CD4-positive, alpha-beta T cell (primary cell): ENCODE measurements at places on chromosomes 3 and 15.

DNA sequence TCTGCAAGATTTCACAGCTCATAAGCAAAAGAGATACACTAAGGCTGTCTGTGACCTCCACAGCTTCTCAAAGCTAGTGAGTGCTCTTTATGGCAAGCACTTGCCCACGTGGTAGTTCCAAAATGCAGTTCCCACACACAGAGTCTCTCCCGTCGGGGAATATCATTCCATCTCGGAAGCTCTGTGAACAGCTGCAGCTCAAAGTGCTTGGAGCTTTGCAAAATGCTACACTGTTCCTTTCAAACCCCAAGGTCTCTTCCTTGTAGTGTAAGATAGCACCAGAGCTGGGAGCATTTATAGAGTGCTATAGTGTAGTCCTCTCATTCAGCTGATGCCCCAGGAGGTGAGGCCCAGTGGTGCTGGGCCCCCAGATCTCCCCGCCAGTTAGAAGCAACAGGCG lies 36.1 kb downstream of the ST6GAL1 start:
- DNase-seq, result no peak

DNA sequence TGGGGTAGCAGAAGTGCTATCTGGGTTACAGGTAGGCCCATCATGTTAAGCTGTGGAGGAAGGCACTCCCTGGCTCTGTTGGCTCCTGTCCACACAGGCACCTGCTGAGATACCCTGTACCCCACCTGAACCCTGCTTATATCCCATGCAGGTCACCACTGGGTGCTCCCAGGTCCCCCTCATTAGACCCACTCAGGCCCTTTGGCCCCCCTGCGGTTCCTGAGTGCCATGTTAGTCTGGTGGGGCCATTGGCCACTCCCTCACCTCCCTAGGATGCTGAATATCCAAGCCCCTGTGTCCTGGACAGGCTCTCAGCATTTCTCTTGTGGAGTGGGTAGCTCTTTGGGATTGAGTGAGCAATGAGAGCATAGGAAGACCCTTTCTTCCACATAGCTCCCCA lies 128.2 kb downstream of the EPHB1 start:
- no peak for DNase-seq

DNA sequence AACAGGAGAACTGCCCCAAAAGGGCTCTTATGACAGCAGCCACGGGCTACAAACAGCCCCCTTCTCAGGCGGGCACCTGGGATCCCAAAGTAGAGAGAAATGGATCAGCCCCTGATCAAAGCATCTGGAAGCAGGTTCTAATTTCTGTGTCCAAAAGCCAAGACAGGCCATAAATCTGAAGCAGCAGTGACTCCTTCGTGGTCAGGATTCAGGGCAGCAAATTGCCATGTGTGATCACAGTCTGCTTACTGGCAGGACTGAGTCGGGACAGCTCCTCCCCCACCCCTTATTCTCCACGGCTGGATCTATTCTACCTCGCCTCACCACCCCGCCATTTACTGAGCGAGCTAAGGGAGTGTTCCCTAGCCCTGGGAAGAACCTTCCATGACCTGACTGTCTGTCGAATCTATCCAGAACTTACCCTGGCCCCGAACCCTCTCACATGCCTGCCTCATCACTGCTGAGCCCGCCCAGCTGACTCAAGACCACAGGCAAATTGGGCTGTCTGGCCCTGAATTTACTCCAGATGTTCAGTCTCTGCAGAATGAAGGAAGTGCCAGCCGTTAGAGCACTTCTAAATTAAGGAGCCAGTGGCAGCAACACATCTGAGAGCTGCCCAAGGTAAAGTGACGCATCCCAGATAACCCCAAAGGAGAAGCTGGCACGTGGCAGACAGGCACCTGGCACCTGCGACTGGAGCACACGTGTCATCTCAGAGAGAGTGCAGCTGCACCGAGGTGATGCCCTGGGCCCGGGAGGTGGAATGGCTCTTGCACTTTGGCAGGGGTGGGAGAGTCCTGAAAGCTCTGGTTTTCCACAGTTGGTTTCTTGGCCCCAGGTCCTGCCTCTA lies 1.3 kb downstream of the LRRC15 start:
- no peak for DNase-seq

GRCh38 chr3:167711439-167711838 lies 23.3 kb downstream of the PDCD10 start:
- DNase-seq, result no peak

DNA sequence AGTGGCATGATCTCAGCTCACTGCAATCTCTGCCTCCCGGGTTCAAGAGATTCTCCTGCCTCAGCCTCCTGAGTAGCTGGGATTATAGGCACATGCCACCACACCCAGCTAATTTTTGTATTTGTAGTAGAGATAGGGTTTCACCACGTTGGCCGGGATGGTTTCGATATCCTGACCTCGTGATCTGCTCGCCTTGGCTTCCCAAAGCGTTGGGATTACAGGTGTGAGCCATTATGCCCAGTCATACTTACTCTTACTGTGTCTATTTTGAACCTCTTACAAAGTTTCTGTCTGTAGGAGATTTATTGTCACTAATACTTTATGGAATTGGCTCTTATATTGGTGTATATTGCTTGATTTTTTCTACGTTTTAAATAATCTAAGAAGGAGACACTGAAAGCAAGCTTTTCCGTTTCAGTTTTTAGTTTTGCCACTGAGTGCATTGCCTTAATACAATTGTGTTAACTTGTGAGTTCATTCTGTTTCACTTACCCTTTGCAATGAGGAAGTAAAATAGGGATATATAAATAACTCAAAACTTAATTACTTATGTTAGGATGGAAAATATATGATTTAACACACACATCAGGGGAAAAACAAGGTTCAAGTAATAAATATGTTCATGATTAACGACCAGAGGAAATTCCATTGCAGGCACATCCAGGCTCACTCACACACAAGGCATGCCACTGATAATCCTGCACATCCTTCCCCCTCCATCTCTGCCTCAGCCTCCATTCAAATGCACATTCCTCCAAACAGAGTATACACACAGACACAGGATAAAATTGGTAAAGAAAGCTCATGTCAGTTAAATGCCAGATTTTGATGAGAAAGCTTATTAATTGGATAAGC lies 279.3 kb upstream of the RASGRP1 start:
- no peak for DNase-seq

- no peak for DNase-seq
These were observed 9.6 kb downstream of the SUCLG2 start for GRCh38 chr3:67644827-67645226.

DNA sequence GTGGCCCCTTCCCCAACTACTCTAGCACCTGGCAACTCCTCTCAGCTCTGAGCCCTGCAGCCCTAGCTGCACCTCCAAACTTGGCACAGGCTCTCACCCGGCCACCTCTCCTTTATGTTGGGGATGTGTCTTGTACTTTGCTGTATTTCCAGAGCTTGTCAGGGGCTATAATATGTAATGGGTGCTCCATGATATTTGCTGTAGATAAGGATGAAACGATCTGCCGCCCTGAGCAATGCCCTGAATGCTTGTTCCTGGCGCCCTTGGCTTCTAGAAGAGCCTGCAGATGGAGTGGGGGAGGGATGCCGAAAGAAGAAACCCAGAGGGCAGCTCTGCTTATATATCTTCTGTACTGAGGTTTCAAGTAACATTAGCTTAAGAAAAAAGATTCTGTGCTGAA lies 35.9 kb upstream of the ZBTB38 start:
- no peak for DNase-seq

- DNase-seq, result no peak
These were observed 56.0 kb upstream of the KCNMB2 start for GRCh38 chr3:178480274-178480673.

DNA sequence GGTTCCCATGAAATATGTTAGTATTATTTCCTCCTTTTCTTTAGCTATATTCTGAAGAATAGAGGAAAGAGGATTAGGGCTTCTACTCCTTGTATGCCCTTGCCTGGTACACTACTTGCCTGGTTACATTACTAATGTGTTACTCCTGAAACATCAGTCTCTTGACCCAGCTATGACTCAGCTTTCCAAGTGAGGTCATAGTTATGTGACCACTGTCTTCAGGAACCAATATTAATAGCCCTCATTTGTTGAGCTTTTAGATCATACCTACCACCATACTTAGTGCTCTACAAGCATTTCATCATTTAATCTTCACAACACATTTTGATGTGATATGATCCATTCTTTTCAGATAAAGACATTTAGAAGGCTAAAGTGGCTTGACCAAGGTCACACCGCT lies 60.3 kb downstream of the CMSS1 start:
- no peak for DNase-seq

DNA sequence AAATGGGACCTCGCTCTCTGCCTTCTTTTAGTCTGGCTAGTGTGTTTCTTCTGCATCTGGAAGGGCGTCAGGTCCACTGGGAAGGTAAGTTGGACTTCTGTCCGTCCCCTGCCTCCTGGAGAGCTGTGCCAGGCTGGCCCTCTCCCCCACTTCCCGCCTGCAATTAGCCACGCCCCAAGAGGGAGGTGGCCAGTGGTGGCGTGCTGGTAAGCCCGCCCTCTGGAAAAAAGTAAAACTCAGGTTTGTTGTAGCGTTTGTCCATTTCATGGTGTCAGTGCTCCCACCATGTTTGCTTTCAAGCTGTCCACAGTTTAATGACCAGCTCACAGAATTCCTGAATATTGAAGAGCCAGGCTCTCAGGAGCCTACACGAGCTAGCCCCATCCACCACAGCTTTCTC lies 55.6 kb downstream of the SLC6A6 start:
- no peak for DNase-seq

- no peak for DNase-seq
These were observed 116.1 kb downstream of the ATP1B3 start for GRCh38 chr3:141992512-141992911.

DNA sequence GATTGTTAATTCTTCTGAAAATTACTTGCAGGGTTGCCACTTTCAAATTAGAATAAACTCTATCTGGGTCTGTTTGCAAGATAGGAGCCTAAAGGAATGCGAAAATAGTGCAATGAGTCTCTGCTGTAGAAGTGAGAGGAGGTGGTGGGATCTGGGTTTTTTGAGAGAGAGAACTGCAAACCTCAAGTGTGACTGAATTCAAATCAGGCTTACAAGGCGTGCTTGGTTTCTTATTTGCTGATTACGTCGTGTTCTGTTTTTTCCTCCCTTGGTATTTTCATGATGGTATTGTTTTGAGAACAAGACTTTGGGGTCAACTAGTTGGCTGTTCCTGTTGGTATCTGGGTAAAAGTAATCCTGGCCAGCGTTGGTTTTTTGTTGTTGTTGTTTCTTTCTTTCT lies 490.9 kb upstream of the CFAP20DC start:
- DNase-seq, result no peak

- DNase-seq, result no peak
These were observed 38.1 kb upstream of the SPPL2A start for GRCh38 chr15:50803479-50804180.

DNA sequence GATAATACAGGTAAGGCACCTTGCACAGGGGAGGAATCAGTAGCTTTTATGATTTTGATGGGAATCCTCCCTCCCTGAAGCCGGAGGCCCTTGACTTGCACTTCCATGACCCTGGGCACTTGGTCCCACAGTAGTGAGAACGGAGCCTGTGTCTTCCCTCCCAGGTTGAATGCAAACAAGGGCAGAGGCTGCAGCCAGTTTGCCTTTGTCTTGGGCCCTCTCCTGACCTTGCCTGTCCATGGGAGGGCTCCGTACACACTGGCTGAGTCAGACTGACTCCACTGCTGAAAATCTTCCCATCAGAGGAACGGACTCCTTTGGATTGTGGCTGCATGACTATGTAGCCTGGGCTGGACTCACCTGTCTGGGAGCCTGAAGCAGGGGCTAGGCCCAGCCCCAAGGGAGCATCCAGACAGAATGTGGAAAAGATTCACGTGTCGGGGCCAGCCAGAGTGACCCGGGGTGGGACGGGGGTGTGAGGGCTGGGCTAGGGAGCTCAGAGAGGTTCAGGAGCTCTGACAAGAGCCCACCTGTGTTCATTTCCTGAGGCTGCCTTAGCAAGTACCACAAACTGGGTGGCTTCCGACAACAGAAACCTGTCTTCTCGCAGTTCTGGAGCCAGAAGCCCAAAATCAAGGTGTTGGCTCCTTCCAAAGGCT lies 9.5 kb downstream of the TBC1D21 start:
- no peak for DNase-seq

GRCh38 chr3:129260606-129261005 lies 11.2 kb downstream of the COPG1 start:
- DNase-seq, result no peak

GRCh38 chr3:15290736-15291135 lies 41.6 kb downstream of the SH3BP5 start:
- DNase-seq, result no peak

- DNase-seq, result no peak
These were observed 215.6 kb upstream of the CD96 start for GRCh38 chr3:111326144-111326995.

- no peak for DNase-seq
These were observed 41.1 kb downstream of the MFSD1 start for GRCh38 chr3:158842976-158843375.

DNA sequence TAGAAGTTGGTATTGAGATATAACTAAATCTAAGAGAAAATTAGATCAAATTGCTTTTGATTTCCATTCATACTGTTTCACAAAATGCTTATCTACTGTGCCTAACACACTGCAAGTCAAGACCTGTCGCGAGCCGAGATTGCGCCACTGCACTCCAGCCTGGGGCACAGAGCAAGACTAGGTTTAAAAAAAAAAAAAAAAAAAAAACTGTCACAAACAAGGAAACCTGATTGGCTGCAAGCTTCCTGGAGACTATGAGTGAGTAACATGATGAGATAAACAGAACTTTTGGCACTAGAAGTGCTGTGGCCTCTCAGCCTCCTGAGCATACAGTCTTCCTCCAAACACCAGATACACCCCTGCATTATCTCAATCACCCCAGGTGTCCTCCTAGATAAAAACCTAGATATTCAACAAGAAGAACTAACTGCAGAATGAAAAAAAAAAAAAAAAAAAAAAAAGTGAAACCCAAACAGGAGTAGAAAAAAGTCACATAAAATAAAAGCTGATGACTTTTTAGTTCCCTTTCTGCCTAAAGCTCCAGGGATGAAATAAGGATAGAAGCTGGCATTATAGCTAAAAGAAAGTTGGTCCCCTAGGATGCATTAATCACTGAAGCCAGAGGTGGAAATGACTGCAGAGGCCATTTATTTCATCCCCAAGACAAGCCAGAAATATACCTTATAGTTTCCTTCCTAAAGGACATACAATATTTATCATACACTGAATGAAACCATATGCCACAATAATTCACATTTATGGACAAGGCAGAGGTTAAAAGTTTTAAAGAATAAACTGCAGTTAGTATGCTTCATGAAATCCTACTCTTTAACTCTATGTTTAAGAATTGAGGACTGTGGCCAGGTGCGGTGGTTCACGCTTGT lies 82.4 kb downstream of the P3H2 start:
- DNase-seq, result no peak

GRCh38 chr15:58285212-58285920 lies 146.4 kb upstream of the LIPC start:
- DNase-seq, result no peak
